ENCODE measurements at places on chromosomes 2 and 18.

GRCh38 chr2:105396254-105397024, 2.4 kb downstream of the FHL2 start:
- no peak for DNase-seq

DNA sequence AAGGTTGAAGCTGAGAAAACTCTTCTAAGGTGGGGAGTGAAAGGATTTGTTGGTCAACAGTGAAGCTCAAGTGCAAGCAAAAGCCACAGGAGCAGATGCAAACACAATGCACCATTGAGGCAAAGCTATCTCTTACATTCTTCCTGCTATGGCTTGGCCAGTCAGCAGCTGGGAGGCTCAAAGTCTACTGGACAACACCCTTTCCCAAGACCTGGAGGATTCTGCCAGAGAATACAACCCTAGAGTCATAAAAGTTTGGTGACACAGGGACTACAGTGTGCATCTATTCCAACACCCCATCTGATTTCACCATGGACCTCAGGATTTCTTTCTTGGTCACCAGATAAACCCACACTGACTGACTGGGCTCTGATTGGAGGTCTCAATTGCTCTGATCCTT, 342.0 kb downstream of the HRH4 start:
- DNase-seq, result no peak

- no peak for DNase-seq
Observed at GRCh38 chr2:65045651-65046050, 10.6 kb upstream of the CEP68 start.

DNA sequence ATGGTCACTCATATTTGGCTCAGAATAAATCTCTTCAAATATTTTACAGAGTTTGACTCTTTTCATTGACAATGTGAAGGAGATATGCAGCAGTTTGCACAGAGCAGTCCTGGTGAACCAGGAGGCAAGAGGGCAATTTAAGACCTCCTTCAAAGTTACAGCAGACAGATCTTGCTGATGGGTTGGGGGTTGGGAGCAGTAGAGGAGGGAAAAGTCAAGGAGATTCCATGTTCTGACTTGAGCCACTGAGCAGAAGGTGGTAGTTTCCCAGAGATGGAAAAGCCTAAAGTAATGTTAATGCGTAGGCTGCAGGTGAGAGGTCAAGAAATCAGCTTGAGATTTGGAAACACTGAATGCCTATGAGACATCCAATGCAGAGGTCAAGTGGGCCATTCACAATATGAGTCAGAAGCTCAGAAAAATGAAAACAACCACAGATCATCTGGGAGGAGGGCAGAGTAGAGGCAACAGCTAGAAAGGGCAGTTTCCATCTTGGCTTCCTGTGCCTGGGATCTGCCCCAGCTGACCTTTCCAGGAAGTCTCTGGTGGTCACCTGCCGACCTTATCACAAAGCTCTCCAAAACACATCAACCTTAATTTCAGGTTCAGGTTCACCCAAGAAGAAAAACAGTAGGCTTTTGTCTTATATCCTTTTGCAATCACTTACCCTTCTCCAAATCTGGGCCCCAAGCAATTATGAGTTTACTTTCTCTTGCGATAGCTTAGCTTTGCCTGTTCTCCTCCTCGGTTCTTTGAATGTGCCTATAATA, 197.5 kb upstream of the ARL4C start:
- DNase-seq, result no peak

DNA sequence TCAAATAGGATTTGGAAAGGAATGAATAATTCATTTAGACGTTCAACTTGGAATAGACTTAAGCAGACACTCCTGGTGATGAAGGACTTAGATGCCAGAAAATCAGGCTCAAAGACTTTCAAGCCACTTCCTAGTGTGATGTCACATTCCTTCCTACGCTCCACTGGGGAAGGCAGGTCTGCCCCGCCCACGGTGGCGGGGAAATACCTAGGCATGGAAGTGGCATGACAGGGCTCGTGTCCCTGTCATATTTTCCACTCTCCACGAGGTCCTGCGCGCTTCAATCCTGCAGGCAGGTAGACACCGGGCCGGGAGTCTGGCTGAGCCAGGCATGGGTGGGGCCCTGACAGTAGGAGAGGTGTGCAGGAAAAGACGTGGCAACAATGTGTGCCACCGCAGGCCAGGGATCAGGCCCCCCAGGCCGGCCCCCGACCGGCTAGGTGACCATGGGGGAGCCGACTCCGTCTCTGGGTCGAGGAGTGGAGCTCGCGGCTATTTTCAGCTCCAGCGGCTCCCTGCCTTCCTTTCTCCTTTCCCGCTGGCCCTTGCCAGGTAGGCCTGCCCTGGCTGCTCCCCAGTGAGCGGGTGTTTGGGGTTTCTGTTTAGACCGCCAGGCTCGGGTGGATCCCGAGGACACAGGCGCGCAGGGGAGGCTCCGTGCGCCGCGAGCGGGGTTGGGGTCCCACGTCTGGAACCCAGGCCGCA, at the start of gene IL1RL2:
IL1RL2 (plus strand) TSS at position 233 of the 705 bp plus-strand sequence. CDS start 845 bp downstream, outside the sequence.
- no peak for DNase-seq

DNA sequence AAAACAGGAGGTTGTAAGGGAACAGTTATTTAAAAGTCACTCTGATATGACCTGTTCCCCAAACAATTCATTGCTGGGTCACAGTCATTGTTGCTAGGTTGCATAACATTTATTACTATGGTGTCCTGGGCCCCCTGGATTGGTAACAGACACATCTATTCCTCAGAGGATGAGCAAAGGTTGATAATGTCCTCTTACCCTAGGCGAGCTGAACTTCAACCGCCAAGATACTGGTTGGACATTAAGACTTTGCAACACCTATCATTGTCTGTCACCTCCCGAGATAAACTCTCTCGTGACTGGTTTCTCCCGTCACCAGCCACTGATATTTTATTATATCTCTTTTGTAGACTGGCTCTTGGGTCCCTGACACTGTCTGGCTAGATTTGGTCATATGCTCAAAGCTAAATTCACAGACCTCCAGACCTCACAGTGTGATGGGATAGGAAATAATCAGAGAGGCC, 361.3 kb downstream of the ZNF521 start:
- no peak for DNase-seq

- peak; percentile 61 for DNase-seq
Observed at GRCh38 chr18:11851806-11852337, 659 bp downstream of the CHMP1B start.

- no peak for DNase-seq
Observed at GRCh38 chr18:23521271-23521670, 18.0 kb downstream of the RMC1 start.

- peak; percentile 78 for DNase-seq
Observed at GRCh38 chr2:98835831-98836385, 100.1 kb downstream of the CRACDL start.

GRCh38 chr2:191691016-191691735, 13.2 kb downstream of the NABP1 start:
- DNase-seq, result peak; percentile 52

DNA sequence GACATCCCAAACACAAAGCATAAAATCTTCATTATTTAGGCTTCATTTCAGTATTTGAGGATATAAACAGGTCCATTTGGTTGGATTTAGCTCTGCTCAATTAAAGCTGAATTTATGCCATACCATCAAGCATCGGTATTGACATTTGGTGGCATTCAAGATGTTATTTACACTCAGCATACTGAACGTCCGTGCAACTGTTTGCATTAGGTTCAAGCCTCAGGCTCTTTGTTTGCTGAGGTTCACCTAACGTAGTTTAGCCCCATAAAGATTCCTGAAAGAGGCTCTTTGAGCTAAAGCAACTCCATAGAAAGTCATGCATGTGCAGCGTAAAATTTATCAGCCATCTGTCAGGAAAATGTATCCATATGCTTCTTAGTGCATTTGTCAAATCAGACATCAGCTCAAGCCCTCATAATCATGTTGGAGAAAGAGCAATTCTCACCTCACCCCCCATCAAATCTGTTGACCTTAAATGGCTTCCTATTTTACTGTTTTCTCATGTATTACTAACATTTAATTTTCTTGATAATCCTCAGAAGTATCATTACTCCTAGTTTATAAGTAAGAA, 366.9 kb downstream of the EPHA4 start:
- no peak for DNase-seq

DNA sequence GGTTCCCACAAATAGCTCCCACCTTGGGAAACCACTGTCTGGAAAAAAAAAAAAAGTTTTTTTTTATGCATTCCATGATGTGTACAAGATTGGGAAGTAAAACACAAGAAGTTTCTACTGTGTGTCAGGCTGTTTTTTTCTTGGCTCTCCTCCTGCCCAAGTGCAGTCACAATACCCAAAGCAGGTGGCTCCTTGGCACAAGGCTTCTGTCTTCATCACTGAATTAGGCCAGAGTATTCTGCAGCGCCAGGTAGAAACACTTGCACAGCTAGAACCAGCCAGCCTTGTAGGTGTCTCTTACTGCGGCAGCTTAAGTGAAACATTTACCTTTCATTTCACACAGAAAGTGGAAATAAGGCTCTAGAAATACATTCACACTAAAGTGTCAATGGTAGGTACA, 23.8 kb upstream of the MAL start:
- DNase-seq, result no peak

- DNase-seq, result no peak
Observed at GRCh38 chr2:157902692-157903091, 26.6 kb upstream of the ACVR1 start.
